ENCODE measurements at places on chromosomes 16 and 17.

DNA sequence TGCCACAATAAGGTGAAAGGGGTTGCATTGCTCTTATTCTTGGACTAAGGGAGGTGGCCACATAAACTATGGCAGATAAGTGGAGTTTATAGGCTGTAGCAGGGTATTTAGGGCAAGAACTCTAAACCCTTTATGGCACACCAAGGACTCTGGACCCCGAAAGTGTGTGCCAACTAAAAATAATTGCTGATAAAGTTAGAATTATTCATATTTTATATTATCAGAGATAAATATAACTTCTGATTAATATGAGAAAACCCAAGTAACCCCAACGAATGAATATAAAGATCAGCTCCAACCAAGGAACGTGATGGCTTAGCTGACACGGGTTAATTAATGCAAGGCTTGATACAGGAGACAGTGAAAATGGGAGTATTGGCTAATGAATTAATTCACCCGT is 8.8 kb upstream of the SDR42E1 start:
- no peak for ATAC-seq

DNA sequence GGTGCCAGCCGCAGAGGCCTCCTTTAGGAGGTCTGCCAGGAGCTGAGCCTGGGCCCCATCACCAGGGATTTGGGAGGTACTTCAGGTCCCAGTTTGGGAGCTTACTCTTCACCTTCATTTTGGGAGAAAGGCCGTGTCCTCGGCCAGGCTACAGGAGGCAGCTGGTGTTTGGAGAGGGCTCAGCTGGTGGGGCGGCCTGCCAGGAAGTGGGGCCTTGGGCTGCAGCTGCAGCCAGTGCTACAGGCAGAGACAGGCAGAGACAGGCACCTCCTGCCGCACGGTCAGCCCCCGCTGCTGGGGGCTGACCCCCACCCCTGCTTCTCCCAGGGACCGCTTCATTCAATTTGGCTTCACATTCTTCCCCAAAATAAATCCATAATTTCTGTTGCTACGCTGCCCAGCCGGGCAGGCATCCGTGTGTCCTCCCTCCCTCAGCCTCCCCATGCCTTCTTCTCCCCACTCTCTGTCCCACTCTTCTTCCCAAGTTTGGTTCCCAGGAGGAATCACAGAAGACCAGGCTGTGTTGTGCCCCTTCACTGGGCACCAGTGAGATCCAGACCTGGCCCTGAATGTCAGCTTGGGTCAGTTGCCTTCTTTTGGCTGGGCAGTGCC is 6.1 kb downstream of the TMEM235 start:
- no peak for ATAC-seq

- ATAC-seq, result no peak
Observed at GRCh38 chr16:85462714-85463611, 150.2 kb upstream of the GSE1 start.

DNA sequence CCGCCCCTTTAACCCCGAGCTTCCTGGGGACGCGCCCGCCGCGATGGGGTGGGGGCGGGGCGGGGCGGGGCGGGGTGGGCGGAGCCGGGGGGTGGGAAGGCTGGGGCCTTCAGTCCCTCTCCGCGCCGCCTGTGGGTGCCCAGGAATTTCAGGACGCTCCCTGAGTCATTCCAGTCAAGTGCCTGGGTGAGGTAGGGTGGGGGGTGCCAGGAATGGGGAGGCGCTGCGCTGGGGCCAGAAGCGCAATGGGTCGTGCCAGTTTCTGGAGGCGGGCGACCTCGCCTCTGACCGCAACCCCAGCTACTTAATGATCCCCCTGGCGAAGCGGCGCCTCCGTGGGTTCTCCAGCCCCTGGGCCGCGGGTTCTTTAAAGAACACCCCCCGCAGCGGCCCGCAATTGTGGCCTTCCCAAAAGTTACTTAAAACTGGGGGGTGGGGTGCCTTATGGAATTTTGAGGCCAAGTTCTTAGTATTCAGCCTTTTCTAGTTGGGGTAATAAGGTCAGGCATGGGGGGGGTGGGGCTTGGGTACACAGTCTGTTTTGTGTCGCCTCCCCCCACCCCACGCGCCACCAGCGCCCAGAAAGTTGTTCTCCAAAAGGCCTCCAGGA is 826 bp upstream of the GSE1 start:
- peak; percentile 49 for ATAC-seq

DNA sequence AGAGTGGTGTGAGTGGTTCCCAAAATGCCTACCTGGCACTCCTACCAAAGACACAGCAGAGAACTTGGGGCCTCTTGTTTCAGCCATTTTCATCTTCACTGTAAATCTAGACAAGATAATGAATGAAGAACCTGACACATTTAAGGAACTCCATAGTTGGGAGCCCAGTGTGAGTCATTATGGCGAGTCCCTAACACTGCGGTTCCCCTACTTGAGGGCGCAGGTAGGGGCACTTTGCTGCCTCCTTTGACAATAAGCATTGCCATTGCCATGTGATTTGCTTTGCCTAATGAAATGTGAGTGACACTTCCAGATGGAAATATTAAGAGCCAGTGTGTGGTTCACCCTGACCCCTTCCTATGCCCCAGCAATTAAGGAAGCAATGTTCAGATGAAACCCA is 517.6 kb downstream of the MAF start:
- ATAC-seq, result no peak

- peak; percentile 74 for ATAC-seq
Observed at GRCh38 chr16:30409125-30410060, 2.0 kb downstream of the ZNF771 start.

GRCh38 chr16:67975321-67976105 is 4.8 kb downstream of the DPEP3 start:
- ATAC-seq, result no peak

- ATAC-seq, result no peak
Observed at GRCh38 chr17:63442549-63443035, 3.5 kb downstream of the CYB561 start.

GRCh38 chr17:68382582-68383085 is 74.7 kb downstream of the WIPI1 start:
- ATAC-seq, result no peak

GRCh38 chr16:70512456-70512855 is 10.9 kb downstream of the COG4 start:
- ATAC-seq, result peak; percentile 80

DNA sequence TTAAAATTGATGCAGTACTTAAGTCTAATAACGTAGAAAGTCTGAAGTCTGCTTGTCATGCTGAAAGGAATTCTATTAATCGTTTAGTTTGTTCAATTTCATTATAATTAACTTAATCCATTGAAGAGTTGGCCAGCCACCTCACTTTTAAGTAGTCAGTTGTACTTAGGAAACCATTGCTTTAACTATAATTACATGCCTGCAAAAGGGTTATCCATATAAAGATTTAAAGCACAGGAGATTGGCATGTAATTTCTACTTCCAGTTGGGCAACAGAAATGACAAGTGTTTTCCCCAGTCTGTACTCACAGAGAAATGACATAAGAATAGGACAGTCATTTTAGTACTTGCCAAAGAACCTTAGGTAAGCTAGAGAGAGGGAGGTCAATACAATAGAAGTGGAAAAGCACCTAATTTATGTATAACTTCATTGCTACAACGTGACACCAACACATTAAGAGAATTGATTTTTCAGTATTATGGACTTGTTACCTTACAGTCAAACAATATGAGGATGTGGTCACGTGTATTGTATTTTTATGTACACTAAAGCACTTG is 3.7 kb upstream of the USP32 start:
- no peak for ATAC-seq

DNA sequence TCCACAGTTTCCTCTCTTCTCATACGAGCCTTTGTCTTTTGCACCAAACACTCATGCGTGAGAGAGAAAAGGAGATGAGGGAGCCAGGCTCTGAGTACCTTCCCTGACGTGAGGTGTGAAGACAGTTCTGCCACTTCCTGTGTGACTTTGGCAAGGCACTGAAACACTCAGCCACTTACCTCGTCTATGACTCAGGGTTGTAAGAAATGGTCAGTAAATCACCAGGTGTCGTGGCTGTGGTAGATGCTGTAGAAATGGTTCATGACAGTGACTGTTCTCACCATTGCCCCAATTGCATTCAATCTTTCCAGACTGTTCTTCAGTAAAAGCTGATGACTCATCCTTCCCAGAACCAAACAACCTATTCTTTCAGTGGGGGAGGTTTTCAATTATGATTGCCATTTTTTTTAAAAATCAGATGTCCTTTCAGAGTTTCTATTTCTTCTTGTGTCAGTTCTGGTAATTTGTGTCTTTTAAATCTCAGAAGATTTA is 49.2 kb upstream of the CBFA2T3 start:
- ATAC-seq, result peak; percentile 44

DNA sequence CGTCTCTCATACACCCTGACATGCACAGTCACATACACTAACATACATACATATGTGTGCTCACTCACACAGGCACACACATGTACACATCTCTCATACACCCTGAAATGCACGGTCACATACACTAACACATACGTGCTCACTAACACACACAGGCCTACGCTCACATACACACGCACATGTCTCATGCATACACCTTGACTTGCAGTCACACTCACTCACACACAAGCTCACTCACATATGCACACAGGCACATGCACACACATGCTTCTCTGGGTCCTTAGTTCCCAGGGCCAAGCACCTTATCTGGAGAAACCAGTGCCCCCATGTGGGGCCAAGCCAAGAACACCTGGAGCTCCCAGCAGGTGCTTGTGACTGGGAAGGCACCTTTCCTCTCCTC is 240.3 kb downstream of the RBFOX3 start:
- ATAC-seq, result no peak

GRCh38 chr17:43832168-43832975 is 574 bp downstream of the MPP3 start:
- ATAC-seq, result peak; percentile 72

DNA sequence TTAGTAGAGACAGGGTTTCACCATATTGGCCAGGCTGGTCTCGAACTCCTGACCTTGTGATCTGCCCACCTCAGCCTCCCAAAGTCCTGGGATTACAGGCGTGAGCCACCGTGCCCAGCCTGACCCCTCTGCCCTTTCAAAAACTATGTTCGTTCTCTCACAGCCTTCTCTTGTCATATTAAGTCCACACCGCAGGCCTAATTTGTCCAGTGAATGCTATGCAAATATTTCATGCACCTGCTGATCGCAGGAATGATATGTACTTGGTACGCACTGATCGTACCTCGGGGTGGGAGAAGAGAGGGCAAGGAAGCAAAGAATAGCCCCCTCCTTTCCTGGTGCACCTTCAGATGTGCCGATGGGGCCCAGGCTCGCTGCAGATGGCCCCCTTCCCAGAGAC is 3.0 kb upstream of the BIRC5 start:
- ATAC-seq, result no peak

GRCh38 chr17:61504697-61505096 is 52.5 kb downstream of the TBX4 start:
- ATAC-seq, result no peak

DNA sequence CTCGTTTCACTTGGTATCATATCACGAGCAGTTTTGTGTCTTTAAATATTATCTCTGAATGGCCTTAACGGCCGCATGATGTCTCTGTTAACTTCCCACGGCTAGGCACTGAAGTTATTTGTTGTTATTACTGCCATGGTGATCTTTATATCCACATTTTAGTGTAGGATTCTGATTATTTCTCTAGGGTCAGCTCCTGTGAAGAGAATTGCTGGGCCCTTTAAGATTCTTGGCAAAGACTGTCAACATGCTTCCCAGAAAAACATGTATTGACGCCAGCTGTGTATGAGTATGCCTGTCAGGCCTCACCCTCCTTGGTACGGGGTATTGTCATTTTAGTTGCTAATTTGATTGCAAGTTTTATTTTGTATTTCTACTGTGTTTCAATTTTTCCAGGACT is 263.5 kb downstream of the SNX29 start:
- no peak for ATAC-seq

GRCh38 chr17:4542726-4543191 is 12.4 kb downstream of the MYBBP1A start:
- ATAC-seq, result no peak

DNA sequence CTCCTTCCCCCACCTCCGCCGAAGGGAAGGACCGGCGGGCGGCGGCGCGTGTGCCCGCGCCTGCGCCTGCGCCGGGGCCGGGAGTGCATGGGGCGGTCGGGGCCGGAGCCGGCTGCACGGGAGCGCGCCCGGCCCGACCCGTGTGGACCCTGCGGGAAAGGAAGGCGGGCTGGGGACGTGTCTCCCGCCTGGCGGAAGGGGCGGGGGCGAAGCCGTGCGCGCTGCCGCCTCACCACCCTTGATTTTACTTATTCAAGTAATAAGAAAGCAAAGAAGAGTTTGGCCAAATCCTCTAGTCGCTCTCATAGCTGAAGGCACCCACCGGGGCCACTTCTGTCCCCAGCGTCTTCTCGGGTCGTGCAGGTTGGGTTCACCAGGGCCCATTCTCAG is 596 bp upstream of the PFN1 start:
- peak; percentile 62 for ATAC-seq

- no peak for ATAC-seq
Observed at GRCh38 chr17:17993366-17993765, 20.7 kb downstream of the DRC3 start.

DNA sequence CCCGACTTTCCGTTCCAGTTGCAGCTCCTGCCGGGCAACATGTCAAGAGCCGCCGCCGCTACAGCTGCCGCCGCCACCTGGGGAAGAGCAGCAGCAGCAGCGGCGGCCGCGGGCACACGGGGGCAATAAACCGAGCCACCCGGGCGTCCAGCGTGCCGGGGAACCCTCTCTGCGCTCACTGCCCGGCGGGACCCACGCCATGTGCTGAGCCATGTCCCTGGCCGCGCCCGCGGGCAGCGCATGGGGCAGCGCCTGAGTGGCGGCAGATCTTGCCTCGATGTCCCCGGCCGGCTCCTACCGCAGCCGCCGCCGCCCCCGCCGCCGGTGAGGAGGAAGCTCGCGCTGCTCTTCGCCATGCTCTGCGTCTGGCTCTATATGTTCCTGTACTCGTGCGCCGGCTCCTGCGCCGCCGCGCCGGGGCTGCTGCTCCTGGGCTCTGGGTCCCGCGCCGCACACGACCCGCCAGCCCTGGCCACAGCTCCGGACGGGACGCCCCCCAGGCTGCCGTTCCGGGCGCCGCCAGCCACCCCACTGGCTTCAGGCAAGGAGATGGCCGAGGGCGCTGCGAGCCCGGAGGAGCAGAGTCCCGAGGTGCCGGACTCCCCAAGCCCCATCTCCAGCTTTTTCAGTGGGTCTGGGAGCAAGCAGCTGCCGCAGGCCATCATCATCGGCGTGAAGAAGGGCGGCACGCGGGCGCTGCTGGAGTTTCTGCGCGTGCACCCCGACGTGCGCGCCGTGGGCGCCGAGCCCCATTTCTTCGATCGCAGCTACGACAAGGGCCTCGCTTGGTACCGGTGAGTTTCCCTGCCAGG is 604 bp downstream of the HS3ST3B1 start:
- ATAC-seq, result peak; percentile 1

DNA sequence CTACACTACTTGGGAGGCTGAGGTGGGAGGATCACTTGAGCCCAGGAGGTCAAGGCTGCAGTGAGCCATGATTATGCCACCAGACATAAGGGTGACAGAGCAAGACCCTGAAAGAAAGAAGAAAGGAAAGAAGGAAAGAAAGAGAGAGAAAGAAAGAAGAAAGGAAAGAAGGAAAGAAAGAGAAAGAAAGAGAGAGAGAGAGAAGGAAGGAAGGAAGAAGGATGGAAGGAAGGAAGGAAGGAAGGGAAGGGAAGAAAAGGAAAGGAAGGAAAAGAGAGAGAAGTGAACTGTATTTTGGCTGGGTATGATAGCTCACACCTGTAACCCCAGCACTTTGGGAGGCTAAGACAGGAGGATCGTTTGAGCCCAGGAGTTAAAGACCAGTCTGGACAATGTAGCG is 24.3 kb upstream of the PYY start:
- no peak for ATAC-seq

All from esophagus mucosa (tissue), 1 donor.